ENCODE measurements at places on chromosomes 2 and 18.

DNA sequence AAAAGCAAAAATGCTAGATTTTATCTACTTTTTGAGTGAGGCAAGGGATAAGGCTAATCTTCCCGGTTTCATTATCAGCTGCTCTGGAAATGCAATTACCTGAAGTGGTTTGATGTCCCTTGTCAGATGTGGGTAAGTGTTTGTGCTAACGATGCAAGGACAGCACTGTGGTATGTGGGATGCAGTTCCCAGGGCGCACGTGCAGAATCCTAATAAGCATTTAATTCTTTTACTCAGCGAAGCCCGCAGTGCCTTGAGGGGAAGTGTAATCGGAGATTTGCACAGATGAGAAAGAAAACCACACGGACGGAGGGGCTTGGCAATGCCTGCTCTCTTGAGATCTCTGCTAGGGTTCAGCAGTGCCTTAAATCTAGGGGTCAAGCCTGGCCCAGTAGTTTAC, 108.5 kb upstream of the LYPD6 start:
- DNase-seq: no peak

GRCh38 chr2:127389778-127390435, 2.1 kb upstream of the MAP3K2 start:
- no peak for DNase-seq

- DNase-seq: no peak
Measured at GRCh38 chr2:234674781-234675201, 177.9 kb upstream of the ARL4C start.

DNA sequence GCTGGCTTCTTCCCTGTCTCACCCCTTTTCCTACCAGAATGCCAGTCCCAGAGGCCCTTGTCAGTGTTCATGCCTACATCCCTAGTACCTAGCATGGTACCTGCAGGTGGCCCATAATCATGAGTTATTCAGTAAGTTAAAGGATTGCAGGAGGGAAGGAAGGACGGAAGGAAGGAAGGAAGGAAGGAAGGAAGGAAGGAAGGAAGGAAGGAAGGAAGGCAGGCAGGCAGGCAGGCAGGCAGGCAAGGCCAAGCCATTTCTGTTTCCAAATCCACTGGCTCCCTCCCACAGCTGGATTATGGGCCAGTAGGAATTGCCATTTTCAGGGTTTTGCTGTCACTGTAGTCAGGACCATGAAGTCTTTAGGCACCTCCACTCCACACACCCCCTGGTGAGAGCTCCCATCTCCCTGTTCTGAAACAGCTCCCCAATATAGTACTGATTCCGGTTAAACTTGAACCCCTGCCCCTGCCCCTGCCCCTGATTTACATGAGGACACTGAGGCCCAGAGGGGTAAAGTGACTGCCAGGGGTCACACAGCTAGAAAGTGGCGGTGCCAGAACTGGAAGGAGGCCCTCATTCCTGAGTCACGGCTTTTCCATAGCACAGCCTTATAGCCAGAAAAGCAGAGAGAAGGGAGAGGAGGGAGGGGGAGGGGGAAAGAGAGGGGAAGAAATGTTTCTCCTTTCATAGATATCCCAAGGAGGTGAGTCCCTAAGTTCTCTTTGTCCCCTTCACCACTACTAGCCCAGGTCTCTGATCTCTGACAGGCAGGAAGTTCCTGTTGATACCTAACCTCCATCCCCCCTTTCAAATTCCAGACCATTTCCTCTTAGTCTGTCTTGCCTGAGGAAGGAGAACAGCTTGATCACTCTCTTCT, 12.2 kb upstream of the TNS1 start:
- DNase-seq: no peak

GRCh38 chr2:31475692-31476091, 61.1 kb upstream of the XDH start:
- no peak for DNase-seq

- no peak for DNase-seq
Measured at GRCh38 chr18:9449600-9450414, 25.5 kb upstream of the RALBP1 start.

DNA sequence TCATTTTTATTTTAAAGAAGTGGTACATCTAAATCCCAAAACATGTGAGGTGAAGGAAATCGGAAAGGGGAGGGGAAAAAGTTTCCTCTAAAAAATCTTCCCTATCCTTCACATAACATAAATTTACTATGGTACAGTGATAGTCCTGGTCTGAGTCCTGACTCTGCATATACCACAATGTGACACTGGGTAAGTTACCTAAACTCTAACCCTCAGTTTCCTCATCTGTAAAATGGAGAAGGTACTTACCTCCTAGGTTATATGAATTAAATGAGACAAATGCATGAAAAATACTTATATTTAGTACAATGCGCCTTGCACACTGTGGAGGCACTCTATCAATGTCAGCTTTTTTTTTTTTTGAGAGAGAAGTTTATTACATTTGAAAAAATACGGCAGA, 42.3 kb downstream of the TRAK2 start:
- no peak for DNase-seq

DNA sequence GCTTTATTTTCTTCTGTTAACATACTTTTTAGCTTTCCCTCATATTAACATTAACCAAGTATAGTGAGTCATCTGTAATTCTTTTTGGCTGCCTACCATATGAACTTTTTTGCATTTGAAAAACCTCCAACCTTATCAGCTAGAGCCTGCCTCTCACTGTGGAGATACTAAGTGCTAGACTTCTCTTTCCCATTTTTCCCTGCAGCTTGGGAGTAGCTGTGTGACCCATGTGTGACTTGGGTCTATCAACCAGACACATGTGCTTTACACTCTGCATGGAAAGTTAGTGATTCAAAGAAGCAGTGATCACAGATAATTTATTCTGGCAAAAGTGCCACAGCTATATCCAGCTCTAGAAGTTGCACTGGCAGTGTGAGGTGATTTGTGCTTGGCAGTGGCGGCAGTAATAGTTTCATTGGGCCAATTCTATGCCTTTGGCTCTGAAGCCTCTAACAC, 36.3 kb downstream of the PREPL start:
- no peak for DNase-seq

GRCh38 chr18:52289392-52289791, 50.6 kb upstream of the DCC start:
- DNase-seq: no peak

GRCh38 chr2:239361311-239361642, 39.5 kb downstream of the HDAC4 start:
- no peak for DNase-seq

GRCh38 chr2:121529439-121530211, 1.1 kb upstream of the RNU4ATAC start:
- DNase-seq: no peak

GRCh38 chr2:24209389-24210105, 34.7 kb downstream of the FAM228A start:
- no peak for DNase-seq

DNA sequence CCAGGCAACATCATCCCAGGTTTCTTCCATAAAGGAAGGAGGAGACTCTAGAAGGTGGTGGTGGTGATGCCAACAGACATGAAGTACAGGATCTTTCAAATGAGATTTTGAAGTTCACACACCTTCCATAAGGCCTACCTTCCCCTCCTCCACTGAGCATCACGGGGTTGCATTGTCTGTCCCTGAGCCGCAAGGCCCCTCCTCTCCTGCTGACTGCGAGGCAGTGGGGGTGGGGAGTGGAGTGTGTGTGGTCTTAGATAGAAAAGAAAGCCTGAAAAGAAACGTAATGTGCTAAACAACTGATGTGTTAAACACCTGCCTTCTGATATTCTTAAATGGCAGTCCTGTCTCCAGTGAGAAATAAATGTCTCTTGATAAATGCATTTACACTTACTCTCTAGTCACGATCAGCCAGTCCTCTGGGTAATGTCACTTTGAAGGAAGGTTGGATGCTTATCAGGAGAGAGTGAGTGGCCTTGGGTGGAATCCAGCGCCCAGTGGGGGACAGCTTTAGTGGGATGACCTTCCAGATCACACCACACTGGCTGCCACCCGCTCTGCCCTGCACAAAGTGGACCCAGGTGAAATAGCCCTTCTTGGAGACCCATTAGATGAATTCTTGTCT, 5.5 kb upstream of the SCYGR5 start:
- no peak for DNase-seq

- no peak for DNase-seq
Measured at GRCh38 chr2:195505701-195506100, 151.3 kb upstream of the SLC39A10 start.

- no peak for DNase-seq
Measured at GRCh38 chr2:239444626-239445577, 44.1 kb upstream of the HDAC4 start.

- DNase-seq: no peak
Measured at GRCh38 chr2:37550190-37550589, 121.3 kb downstream of the CDC42EP3 start.

- no peak for DNase-seq
Measured at GRCh38 chr2:30404319-30405259, 42.5 kb upstream of the LCLAT1 start.

GRCh38 chr2:224039080-224039769, at the start of gene SERPINE2:
Gene SERPINE2, minus strand, starts transcription at chr2:224039286. Its CDS starts 37,386 bp downstream, at chr2:224001900.
- DNase-seq: no peak

GRCh38 chr2:179059026-179059700, 9.2 kb upstream of the CCDC141 start:
- DNase-seq: no peak

- no peak for DNase-seq
Measured at GRCh38 chr2:231057590-231057989, 923 bp downstream of the PSMD1 start.

DNA sequence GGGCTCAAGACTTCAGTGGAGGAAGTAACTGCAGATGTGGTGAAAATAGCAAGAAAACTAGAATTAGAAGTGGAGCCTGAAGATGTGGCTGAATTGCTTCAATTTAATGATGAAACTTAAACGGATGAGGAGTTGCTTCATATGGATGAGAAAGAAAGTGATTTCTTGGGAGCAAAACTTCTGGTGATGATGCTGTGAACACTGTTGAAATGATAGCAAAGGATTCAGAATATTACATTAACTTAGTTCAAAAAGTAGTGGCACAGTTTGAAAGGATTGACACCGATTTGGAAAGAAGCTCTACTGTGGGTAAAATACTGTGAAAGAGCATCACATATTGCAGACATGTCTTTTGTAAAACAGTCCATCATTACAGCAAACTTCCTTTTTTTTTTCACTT, 638.0 kb downstream of the NYAP2 start:
- peak; percentile 38 for DNase-seq

- no peak for DNase-seq
Measured at GRCh38 chr2:210428393-210429179, 48.0 kb downstream of the LANCL1 start.

- no peak for DNase-seq
Measured at GRCh38 chr18:75344615-75345014, 82.9 kb downstream of the SMIM21 start.

DNA sequence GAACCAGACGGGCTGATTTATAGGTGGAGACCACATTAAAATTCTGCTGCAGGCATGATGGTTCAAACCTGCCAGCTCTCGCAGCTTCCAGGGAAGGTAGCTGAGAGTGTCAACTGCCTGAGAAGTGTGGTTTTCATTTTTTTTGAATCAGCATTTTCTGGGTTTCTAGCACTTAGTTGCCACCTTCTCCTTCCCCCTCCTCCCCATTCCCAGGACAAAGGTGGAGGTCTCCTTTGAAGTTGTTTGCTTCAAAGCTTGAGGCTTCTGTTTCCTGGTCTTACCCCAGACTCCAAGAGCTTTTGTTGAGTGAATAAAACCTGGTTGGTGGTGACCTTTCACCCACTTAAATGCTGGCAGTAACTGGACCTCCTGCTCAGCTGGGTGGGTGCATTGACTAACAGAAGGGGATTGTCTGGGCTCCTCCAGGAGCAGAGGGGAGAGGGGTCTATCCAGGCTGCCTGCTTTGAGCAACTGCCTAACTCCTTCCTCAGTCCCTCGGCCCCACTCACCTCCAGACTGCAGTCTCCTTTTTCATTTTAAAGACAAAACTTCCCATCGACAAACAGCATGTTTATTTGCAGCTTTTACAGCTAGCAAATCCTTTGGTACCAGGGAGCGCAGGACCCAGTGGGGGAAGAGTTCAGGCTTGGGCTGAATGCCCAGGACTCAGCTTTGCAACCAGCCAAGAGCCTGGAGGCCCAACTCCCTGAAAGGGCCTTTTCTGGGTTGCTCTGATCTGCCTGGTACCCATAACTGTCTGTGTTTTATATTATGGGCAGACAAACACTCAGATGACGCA, 3.5 kb downstream of the RHOB start:
- DNase-seq: no peak

GRCh38 chr2:99775585-99775984, 285.8 kb upstream of the REV1 start:
- no peak for DNase-seq

DNA sequence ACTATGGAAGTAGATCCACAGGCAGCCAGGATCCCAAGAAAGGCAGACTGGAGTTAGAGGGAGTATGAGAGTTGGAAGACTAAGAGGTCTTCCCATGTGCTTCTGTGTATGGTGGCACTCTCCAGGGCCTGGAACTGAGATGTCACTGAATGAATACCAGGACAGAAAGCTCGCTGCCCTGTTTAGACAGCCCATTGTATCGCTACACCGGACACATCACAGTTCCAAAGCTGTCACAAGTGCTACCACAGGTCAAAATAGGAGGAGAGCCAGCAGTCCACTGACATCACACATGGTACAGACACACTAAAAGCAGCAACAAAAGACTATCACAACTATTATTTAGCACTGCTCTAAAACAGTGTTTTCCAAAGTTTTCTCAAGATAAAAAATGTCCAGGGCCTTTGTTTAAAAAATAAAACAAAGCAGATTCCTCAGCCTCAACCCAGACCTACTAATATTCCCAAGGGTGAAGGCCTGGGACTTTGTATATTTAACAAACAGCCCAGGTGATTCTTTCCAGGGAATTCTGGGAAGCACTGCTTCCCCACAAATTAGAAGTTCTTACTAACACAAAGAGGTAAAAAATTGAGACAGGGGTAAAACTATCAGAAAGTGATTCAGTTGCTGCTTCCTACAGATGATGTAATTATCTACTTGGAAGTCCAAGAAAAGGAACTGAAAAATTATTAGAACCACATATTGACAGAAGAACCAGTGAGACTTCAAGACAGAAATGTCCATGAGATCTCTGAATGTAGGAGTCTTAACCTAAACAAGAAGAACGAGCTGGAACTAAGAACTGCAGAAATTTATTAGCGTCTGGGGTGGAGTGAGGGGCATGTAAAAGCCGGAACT, 116.0 kb downstream of the DTNB start:
- DNase-seq: peak; percentile 70

DNA sequence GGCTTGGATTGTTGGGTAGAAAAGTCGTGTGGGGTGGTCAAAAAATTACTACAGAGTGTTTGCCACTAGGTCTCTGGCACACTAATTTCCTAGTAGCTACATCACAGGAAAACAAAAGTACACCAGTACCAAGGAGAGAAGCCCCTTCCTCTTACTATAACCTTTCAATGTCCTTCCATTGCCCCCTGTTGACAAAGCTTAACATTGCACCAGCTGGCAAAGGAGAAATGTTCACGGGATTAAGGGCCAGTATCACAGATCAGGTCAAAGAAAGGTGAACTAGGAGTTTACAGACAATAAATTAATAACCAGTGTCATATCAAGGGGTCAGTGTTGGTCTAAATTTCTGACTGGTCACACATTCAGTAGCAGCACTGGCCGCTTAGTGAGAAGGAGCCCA, 1139.6 kb upstream of the FAM98A start:
- DNase-seq: no peak
